ENCODE measurements at places on chromosomes 4 and X.

DNA sequence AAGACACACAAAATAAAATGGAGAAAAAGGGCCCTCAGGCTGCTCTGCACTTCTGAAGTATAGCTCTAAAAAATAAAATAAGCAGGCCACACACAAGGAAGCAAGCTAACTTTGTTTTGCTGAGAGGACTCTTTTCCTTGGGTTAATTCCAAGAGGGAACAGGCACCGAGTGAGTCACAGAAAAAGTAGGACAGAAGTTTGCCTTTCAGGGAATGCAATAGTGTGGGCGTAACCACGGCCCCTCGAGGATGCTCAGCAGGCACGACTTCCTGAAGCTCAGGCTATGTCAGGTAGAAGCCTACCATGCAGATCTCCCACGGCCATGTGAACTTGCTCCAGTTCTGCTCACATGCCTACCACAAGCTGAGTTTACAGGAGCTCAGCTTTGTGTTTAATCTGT is 22.1 kb downstream of the PPP1R2C start:
- DNase-seq, result no peak

DNA sequence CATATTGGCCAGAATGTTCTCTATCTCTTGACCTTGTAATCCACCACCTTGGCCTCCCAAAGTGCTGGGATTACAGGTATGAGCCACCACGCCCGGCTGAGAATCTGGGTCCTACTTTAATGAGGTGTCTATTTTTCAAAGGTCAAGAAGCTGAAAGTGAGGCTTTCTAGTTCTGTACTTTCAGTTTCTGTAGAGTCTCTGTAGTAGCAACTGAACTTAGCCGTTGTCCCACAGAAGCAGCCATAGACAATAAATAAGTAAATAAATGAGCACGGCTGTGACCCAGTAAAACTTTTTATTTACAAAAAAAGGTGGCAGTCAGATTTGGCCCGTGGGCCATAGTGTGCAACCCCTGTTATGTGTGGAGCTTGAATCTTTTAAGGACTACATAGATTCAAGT is 92.0 kb downstream of the FNIP2 start:
- no peak for DNase-seq

DNA sequence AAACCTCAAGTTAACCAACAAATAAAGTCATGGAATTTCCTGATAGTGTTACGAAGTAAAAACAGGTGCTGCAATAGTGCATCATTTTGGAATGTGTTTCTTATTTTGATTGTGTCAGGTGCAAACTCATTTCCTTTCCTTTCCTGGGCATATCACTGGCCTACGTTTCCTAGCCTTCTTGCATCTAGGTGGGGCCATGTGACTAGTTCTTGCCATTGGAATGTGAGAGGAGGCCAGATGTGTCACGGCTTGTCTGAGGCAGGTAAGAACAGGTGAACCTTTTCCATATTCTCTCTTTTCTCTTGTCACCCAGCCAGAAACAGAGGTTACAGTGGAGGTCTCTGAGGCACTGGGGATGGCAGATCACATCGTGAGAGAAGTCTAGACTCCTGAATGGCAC is 868.0 kb downstream of the RPA4 start:
- no peak for DNase-seq

DNA sequence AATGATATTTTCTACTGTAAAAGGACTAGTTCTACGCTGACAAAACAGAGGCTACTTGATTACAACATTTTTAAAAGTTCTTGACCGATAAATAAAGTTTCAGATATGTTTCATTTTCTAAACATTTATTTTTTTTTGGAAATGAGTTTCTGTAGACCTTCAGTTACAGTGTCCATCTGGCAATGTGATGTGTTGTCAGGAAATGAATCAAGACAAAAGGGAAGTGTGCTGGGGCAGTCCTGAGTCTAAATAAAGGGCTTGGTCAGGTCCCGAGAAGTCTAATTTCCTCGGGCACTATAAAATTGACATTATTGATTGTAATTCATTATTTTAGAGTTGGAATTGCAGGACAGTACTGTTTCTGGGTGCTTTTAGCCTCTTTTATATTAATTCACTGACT is 57.0 kb upstream of the FTHL17 start:
- DNase-seq, result no peak

- peak; percentile 18 for DNase-seq
These were observed 142.9 kb upstream of the MBNL3 start for GRCh38 chrX:132631579-132632232.

- no peak for DNase-seq
These were observed 4.9 kb downstream of the TASL start for GRCh38 chrX:30572678-30573077.

DNA sequence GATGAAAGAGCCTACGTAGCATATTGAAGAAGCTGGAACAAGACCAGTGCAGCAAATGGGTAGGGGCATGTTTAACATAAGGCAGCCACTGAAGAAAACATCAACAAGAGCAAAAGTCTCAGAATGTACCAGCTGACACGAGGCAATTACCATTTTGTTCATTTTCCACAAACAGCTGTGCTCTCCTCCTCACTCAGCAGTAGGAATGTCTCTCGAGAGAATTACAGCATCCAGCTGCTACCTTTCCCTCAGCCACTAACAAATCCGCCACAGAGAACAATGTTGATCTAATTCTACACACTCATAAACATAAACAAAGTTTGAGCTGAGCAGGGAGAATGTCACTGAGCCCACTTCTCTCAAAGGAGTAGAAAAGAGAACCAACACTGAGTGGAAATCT is 68.0 kb downstream of the OPHN1 start:
- peak; percentile 44 for DNase-seq

GRCh38 chr4:26863512-26863911 is 2.9 kb downstream of the STIM2 start:
- no peak for DNase-seq

DNA sequence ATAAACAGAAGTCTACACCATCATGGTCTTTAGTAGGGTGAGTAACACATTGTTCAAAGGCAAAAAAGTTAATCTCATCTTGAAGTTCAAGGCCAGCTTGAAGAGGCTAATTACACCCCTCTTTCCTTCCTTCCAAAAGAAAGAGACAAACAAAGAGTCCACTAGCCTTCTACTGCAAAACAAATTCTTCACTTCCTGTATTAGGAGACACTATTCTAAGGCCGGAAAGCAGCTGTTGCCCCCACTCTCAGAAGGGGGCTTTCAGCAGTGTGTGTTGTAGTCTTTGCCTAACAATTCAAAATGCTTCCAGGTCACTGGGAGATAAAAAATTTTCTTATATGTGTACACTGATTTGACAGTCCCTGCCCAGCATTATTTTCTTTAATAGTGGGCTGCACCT is 25.1 kb downstream of the RASGEF1B start:
- no peak for DNase-seq

GRCh38 chr4:84530454-84530853 is 31.4 kb upstream of the NKX6-1 start:
- DNase-seq, result no peak

DNA sequence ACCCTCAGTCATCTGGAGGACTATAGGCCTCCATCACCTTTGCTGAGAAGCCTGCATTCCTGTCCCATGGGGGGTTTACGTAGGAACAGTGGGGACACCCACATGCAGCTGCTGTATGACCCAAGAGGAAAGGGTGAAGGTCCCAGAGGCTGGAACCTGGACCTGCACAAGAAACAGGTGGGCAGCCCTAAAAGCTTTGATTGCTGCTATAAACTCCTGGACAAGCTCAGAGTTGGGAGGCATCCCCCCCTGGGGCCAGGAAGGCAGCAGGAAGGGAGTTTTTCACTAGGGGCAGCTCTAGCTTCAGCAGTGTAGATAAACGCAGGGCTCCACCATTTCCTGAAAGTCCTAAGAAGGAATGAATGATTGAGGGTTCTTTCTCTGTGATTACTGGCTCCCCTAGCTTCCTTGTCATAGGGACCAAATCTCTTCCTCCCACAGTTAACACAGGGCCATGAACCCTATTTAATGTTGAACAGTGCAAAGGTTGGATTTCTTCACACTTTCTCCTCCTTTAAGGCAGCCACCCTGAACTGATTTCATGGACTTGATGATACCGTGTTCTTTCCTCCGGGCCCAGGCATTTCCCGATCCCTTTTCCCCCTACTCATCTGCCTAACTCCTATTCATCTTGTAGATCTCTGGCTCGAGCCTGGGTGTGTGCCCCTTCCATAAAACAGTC is 84.2 kb downstream of the CHRNA9 start:
- DNase-seq, result no peak

DNA sequence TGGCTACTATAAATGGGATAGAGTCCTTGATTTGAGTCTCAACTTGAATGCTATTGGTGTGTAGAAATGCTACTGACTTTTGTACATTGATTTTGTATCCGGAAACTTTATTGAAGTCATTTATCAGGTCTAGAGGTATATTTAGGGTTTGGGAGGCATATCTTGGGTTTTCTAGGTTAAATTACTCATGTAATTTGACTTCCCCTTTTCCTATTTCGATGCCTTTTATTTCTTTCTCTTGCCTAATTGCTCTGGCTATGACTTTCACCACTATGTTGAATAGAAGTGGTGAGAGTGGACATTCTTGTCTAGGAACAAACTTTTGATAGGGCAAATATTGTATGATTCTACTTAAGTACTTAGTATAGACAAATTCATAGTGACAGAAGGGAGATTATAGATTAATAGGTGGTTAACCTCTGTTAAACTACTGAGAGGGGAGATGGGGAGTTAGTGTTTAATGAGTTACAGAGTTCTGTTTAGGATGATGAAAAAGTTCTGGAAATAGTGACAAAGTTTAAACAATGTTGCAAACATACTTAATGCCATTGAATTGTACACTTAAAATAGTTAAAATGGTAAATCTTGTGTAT is 22.8 kb upstream of the HSPA4L start:
- DNase-seq, result no peak

DNA sequence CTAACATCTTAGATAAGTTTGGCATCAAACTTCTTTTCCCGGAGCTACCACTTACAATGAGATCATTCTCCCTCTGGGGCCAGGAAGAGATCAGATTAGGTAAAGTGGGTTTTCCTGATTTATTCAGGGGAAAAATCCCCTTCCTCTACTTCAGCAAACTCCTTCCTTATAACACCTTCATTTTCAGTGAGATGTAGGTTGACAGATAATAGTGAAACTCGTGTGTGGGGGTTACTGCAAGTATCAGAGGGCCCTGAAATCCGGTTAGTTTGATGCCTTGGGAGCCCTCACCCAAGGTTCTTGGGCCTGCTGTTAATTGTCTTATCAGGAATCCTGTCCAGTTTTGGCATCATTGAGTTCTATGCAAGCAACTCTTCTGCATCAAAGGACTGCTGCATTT is 10.8 kb downstream of the FTHL17 start:
- no peak for DNase-seq

- no peak for DNase-seq
These were observed 54.1 kb upstream of the ARHGAP24 start for GRCh38 chr4:85420831-85421230.

- no peak for DNase-seq
These were observed 40.9 kb downstream of the SEPTIN11 start for GRCh38 chr4:76990288-76991080.

- DNase-seq, result no peak
These were observed 1.6 kb upstream of the GSX2 start for GRCh38 chr4:54098375-54098774.

DNA sequence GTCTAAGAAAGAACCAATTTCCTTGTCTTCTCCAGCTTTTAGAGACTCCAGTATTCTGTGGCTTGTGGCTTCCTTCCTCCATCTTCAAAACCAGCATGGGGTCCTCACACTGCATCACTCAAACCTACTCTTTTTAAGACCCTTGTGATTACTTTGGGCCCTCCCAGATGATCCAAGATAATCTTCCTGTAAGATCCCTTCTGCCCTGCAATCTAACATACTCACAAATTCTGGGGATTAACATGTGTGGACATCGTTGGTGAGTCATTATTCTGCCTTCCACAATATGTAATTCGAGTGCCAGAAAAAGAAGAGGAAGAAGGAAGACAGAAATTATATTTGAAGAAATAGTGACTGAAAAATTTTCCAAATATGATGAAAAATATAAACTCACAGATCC is 47.9 kb downstream of the BEND4 start:
- DNase-seq, result no peak

DNA sequence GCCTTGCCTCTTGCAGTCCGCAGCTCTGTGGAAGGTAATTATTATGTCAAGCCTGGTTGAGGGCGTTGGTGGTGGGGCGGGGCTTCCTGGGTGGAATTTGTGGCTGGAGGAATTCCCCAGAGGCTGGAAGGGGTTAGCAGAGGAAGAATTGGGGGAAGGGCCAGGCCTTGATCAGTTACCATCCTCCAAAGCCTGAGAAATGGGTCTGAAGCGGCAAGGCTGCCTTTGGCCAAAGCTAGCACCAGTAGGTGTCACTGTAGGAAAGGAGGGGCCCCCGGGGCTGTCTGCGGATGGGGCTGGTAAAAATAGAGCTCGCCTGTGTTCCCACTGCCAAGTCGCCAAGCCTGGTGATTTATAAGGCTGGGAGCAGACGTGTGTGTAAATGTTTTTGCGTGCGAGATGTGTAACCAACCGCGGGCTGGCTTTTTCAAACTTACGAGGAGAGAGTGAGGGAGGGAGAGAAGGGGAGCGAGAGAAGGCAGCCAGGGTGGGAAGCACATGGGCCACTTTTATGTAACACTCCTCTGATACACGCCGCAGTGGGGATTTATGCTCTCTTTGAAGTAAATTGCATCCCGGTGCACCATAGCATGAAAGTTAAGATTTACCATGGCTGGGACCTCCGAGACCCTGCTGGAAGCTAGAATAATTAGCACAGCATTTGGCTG is 367.0 kb downstream of the BCOR start:
- DNase-seq, result peak; percentile 77

DNA sequence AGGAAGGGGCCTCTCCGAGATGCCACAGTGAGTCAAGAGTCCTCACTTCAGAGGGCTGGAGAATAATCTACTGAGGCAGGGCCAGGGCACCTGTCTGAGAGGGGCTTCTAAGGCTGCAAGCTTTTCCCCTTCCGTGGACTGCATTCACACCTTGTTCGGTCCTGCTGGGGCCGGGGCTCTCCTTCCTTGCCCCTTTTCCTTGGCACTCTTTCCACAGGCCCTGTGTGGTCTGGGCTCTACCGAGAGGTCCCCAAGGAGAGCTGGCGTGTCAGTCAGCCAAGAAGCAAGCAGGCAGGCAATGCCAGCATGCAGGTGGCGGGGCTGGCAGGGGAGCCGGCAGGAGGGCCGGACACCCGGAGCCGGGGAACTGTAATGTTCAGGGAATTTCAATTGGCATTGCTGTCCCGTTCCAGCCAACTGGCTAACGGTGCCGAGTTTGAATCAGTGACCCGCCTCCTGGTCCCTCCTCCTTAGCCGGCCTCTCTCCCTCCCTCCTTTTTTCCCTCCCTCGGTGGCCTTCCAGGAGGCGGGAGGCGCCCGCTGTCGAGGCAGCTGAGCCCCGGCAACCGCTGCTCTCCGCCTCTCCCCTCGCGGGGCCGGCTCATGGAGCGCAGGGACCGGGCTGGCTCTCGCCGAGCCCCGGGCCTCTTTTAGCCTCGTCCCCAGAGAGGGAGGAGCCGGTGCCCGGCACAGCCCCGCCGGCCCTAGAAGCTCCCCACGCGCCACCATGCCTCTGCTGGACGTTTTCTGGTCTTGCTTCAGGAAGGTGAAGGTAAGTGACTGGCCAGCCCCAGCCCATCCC is at the start of gene STARD8:
Gene STARD8, plus strand, starts transcription at position 511 of the 802 bp plus-strand sequence. Its CDS starts 217 bp downstream, at position 728.
- DNase-seq, result no peak
